Activated T-helper 1 cell treated with anti-CD3 and anti-CD28 coated beads, Interleukin-2, amount 50 U/mL, for 16 hours (primary cell): ENCODE measurements at places on chromosomes 13 and 19.

- DNase-seq = no peak
Observed at GRCh38 chr13:83201506-83201905, 680.8 kb downstream of the SLITRK1 start.

GRCh38 chr13:30038884-30039283 lies 188.5 kb upstream of the UBL3 start:
- DNase-seq = no peak

DNA sequence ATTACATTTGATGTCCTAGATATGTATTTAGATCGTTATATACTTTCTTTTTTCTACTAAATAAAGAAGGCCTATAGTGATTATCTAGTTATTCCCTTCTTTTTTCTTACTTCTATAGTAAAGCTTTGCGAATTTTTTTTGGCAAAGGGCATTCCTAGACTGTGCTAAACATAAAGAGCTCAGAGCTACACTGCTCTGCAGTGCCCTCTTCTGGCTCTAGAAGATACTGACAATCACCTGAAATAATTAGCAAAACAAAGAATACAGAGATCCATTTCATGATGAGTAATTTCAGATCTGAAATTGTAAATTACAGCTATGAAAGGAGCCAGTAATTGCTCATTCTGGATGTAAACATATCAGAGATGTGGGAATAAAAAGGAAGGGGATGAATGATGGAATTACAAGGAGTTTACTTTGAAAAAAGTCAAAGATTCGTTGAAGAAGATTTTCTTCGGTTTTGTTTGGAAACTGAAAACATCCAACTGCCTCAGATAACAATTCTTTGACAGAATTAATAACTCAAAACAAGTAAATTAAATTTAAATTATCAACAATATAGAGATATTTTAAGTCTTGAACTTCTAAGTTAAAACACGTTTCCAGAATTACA lies 288.5 kb downstream of the NALCN start:
- DNase-seq = no peak

GRCh38 chr19:19342086-19343015 lies 21.7 kb downstream of the MAU2 start:
- no peak for DNase-seq

- no peak for DNase-seq
Observed at GRCh38 chr13:109963960-109964563, 177.7 kb upstream of the IRS2 start.

DNA sequence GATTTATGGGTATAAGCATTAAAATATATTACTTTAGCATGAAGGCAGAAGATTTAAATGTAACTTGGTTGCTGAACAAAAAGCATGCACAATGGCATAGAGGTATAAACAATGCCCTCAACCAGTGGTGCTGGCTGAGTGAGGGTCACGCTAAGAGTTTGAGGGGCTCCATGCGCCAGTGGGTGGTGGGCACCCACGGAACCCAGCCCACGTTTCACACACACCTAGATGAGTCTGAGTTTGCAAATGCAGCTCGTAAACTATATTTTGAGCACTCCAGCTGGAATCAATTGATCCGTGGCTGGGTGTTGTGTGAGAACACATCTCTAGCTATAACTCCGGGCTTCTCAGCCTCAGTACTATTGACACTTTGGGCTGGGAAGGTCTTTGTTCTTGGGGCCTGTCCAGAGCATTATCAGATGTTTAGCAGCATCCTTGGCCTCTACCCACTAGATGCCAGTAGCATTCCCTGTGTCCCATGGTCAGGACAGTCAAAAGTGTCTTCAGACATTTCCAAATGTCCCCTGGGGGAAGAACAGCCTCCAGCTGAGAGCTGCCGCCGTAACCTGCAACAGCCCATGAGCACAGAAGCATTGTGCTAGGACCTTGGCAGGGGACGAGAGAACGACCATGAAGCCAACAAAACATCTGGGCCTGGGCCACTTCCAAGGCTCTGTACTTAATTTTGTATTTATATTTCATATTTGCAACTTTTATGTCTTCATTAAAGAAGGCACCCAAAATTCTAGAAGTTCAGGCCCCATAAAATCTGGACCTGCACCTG lies 108.1 kb upstream of the SOX1 start:
- no peak for DNase-seq

DNA sequence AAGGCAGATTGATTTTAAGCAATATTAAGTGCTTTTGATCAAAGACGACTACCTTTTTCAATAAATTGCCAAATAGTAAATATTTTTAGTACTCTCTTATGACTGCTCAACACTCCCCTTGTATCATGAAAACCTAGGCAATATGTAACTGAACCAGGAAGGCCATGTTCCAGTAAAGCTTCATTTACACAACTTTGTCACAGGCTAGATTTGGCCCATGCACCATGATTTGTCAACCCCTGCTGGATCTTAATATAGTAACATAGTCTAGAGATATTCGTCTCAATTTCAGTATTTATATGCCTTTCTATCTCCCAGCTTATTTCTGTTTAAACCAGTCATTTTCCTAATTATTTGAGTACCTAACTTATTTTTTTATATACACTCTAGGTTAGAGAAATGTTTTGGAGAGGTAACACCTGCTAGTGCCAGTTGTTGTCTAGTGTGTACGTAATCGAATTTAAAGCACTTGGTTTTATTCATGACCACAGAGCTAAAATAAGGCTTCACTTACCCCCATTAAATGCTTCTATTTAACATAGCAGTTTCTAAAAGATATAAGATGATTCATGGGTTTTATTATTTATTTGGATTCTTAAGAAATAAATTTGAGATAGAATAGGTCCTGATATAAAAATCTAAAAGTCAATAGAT lies 21.0 kb downstream of the TPP2 start:
- DNase-seq = no peak
